ENCODE measurements at places on chromosomes 1 and 21.

DNA sequence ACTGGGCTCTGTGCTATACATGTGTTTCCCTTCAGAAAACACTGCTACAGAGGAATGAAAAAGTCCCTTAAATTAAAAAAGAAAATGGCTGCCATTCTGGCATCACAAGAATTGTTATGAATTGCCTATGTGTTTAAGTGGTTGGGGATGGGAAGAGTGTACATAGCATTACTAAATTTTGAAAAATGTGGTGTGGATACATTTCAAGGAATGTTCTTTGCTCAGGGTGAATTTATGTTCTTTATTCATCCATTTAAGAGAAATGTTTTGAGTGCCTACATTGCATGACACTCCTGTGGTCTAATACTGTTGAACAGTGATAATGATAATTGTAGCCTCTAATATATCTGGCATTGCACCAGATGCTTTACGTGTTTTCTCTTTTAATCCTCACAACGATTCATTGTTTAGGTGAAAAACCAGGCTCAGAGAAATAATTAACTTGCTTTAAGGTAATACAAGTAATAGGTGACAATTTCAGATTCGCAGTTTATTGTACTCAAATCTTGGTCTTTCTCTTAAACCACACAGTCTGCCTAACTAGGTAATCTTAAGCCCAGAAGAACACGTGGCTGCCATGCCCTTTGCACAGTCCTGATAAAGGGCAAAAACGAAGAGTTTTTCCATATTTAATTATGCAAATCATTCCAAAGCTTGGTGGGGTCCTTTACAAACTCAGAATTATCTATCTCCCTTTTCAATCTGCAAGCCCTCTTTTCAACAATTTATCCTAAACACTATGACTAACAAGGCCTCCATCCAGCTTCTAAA is 31.5 kb downstream of the DPT start:
- DNase-seq, result no peak

- no peak for DNase-seq
Observed at GRCh38 chr1:16478091-16478490, 36.0 kb downstream of the RNU1-1 start.

- DNase-seq, result peak; percentile 1
Observed at GRCh38 chr1:198734323-198735008, 95.6 kb downstream of the PTPRC start.

DNA sequence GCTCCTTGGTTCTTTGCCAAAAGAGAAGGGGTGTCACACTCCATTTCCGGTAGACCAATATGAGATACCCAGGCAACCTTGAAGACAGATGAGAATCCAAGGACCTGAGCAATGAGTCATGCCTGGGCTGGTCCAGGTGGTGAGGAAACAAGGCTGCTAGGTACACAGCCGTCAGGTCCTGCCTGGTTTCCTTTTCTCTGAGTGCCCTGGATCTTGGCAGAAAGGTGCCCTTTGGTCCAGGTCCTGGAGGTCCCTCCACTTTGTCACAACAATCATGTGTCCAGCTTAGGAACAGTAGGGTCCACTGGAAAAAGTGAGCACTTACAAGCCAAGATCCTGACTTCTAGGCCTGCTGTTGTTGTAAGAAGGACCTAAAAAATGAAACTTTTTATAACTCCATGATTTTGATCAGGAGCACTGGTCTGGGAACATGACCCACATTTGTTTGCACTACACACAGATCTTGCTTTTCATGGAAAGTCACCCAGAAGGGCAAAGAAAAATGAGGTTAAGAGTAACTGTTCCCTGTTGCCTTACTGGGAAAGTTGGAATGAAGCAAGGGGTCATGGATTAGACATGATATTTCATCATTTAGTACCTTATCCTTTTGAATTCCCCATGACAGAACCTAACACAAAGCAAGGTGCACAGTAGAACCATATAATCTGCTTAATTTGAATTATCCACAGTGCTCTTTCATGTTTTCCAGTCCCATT is 94.7 kb downstream of the PAPPA2 start:
- no peak for DNase-seq

DNA sequence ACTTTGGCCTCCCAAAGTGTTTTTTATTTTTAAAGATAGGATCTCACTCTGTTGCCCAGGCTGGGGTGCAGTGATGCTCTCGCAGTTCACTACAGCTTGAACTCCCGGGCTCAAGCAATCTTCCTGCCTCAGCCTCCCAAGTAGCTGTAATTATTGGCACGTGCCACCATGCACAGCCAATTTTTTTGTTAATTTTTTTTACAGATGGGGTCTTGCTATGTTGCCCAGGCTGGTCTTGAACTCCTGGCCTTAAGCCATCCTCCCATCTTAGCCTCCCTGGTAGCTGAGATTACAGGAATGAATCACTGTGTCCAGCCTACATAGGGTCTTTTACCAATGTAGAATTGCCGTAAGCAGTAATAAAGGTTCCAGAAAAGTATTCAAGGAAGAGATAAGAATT is 49.1 kb upstream of the HP1BP3 start:
- no peak for DNase-seq

- DNase-seq, result no peak
Observed at GRCh38 chr1:11736746-11737639, 1.1 kb downstream of the AGTRAP start.

DNA sequence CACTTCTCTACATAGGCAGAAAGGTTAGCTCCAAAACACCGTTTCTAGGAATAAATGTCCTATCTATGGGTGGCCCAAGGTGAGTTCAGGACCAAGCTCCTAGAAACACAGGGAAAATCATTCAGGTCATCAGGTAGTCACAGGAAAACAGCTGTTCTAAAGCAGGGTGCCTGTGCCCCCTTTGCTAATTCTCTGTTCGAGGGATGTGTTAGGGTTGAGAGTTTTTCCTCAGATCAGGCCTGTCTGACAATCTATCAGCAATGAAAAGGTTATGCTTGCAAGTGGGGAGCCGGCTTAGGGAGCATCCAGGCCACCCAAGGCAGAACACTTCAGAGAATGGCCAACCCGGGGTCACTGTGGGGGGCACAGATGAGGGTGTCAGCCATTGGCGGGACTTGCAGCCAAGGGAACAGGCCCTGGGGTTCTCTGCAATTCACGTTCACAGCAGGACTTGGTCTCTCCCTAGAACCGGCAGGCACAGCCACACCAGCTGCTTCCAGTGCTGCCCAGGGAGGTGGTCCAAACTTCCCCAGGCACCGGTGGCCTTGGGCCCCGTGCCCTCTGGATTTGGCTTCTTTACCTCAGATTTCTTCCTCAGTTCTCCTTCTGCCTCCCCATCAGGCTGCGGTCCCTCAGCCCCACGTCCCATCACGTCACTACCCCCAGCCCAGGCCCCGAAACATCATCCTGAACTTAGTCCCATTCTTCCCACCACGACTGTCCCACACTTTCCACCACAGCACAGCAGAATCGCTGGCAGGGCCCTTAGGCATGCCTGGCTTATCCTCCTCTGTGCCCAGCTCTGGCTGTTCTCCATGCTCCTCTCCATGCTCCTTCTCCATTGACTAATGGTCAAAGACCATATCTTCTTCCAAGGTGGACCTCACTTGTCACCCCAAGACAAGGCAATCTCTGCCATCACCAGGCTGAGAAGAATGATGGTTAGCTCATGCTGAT is 11.0 kb downstream of the CD2 start:
- DNase-seq, result no peak

DNA sequence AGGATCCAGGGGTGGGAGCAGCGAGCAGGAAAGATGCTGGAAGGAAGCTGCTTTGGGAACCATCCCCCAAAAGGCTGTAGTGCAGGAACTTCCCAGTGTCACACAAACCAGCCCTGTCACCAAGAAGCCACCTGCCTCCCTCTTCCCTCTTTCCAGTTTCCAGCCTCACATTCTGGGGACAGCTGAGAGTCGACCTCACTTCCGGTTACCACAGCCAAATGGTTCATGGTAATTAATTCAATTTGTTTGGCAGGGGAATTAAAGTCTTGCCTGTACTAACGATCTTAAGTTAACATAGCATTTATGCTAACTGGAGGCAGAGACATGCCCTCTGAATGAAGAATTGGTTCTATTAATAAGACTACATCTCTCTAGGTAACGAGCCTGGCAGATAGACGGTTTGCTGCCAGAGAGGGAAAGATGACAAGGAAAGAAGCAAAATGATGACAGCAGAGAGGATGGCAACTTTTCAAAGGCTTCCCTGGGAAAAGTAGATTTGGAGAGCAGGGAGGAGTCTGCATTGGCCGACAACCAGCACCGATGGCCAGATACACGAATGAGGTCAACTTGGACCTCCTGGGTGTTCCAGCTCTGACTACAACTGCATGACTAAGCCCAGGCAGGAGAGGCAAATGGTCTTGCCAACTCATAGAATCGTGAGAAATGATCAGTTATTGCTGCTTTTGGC is 64.1 kb downstream of the TMCO4 start:
- DNase-seq, result no peak

DNA sequence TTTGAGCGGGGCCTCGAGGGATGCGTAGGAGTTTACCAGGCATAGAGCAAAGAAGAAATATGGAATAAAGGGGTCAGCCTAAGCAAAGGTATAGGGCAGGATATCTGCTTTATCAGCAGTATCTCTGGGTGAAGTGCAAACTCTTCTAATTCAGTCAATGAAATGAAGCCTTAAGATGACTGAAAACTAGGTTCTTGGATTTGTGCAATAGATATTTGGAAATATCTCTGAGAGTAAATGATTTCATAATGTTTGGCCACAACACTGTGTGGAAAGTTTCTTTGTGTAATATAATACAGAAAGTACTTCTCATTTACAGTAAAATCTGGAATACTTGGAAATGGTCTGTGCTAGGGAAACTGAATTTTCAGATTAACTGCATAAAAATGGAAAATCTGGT is 26.1 kb downstream of the KCNJ15 start:
- no peak for DNase-seq

DNA sequence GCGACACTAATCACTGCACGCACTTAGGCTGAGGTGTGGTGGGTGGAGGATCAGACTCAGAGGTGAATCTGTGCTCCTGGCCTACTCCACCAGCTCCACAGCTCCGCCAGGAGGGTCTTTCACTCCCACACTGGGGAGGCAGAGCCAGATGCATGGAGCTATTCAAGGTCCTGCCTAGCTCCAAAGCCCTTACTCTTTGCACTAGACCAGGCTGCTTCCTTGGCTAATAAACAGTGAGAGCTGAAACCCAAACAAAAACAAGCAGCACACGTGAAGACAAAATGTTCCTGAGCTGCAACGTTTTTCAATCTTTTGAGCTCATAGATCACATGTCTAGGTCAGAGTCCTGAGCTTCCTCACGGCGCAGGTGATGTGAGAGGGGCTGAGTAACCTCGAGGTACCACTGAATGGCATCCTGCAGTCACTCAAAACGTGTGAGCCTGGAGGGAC is 19.2 kb downstream of the CAPZB start:
- DNase-seq, result no peak

DNA sequence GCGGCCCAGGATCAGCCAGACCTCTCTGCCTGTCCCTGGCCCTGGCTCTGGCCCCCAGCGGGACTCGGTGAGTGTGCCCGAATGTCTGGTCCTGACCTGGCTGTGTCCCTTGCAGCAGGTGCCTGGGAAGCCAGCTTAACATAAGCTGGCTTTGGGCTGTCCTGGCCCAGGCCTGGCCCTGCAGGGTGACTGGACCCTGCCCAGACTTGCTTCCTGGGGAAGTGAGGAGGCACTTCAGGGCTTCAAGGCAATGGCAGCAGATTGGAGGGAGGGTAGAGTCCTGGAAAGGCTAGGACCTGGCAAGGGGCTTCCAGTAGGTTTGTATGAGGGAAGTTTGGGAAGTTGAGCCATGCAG is 16.4 kb downstream of the RPS6KA1 start:
- no peak for DNase-seq

- DNase-seq, result no peak
Observed at GRCh38 chr1:28428990-28429520, 59.5 kb downstream of the PHACTR4 start.

- no peak for DNase-seq
Observed at GRCh38 chr1:207302618-207303393, 18.7 kb upstream of the CD55 start.

DNA sequence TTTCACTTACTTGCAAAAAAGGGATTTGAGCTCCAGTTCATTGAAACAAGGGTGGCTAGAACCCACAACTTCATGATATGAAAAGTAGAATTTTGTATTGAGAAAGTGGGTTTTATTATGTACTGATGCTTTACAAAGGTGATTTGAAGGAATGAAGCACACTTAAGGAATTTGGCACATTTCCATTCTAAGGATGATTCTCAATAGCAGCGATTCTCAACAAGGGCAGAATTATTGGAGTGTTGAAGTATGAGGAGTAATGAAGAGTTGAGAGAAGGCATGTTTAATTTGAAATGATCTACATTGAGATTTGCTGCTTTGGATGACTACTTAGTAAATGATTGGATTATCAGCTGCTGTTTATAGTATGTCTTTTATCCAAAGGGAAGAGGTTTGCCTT is 54.7 kb downstream of the FNBP1L start:
- DNase-seq, result no peak

DNA sequence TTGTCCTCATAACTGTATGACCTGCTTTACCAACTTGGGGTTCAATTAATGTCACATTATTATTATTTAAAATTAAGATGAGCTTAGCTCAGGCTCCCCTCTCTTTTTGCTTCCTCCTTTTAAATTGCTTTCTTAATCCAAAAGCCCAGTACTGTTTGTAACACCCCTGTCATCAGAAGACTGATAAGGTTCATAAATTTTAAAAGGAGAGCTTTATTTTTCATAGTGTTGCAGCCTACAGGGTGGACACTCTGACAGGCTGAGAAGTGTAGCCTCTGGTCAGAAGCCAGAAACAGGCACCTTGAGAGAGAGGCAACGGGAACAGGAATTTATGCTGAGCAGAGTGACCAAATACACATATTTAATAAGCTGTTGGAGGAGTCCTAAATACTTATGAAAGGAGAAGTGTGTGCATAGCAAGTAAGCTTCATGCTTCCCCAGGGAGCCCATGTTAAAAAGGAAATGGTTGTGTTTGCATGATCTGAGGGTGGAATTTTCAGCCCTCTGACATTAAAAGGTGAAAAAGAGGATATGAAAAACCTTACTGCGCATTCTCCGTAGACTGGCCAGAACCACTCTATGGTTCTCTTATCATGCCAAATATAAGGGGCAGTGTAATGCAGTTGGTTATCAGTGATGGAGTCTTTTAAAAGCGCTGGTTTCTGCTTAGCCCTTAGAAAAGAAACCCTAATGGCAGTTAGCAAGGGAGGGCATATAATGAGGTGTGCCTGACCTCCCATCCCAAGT is 30.5 kb upstream of the FGGY start:
- no peak for DNase-seq

DNA sequence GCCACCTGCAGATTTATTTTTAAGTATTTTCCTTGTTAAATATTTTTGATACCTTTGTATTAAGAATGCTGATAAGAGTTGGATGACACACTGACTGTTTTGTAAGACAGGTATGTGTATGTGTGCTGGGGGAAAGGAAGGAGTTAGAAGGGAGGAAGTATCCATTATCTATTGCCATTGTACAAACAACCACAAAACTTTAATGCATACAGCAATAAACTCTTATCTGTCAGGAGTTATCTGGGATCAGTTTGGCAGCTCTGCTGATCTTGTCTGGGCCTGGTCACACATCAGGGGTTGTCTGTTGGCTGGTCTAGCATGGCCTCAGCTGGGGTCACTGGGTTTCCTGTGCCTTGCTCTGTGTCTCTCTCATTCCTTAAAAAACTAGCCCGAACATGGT is 423.9 kb upstream of the USP24 start:
- no peak for DNase-seq

GRCh38 chr1:112317611-112318062 is 78.4 kb upstream of the CTTNBP2NL start:
- DNase-seq, result no peak
